ENCODE measurements at places on chromosomes 5 and 9.

GRCh38 chr5:95761771-95762651 is 30.9 kb downstream of the RHOBTB3 start:
- no peak for DNase-seq

- DNase-seq: no peak
Measured at GRCh38 chr9:112249277-112249676, 74.2 kb upstream of the SUSD1 start.

DNA sequence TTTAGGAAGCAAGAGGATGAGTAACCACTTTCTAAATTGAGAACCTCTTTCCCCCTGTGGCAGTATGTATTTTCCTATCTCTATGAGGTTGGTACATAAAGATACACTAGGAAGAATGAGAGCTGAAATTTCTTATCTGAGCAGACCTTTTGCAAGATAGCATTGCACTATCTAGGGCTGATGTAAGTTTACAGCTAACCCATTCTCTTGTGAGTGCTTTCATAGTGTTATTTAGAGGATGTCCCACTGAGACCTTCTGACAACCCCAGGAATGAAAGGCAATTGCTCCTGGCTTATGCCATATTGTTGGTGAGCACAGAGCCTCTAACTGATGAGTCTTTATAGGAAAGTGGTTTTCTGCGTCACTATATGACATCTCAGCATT is 1209.3 kb upstream of the CDH6 start:
- no peak for DNase-seq

DNA sequence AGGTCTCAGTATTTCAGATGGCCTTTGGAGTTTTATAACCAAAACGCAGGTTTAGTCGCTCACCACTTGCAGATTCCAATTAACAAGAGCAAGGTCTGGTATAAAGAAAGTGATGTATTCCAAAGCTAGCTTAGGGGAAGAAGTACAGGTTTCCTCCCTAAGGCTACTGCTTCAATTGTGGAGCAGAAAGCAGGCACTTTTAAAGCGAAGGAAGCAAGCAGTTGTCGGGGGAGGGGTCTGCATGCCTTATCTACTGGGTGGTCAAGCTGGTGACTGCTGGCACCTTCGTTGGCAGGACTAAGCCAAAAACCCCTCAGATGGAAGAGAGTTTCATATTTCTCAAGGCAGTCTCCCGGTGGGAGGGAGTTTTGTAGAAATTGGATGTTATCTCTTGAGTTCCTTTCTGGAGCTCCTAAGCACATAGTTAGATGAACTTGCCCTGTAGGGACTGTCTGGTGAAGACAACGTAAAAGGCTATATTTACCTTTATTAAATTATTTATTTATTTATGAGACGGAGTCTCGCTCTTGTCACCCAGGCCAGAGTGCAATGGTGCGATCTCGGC is 1.6 kb upstream of the TMEM245 start:
- DNase-seq: no peak

DNA sequence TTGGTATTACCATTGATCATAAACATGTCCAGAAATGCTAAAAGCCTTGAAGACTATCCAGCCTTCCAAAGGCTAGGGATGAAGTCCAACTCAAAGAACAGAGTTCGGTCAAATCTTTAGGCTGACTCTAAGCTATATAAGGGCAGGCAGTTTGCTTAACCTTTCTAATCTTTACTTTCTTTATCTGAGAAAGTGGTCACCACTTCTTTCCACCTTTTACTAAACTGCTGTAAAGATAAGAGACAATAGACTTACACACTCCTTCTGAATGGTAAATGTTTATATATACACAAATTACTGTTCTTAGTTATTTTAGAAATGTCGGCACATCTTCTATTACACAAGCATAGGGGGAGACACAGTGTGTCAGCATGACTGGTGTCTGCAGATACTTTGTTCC is 100.4 kb downstream of the NREP start:
- no peak for DNase-seq

- DNase-seq: no peak
Measured at GRCh38 chr9:33307067-33307466, 16.8 kb downstream of the NFX1 start.

DNA sequence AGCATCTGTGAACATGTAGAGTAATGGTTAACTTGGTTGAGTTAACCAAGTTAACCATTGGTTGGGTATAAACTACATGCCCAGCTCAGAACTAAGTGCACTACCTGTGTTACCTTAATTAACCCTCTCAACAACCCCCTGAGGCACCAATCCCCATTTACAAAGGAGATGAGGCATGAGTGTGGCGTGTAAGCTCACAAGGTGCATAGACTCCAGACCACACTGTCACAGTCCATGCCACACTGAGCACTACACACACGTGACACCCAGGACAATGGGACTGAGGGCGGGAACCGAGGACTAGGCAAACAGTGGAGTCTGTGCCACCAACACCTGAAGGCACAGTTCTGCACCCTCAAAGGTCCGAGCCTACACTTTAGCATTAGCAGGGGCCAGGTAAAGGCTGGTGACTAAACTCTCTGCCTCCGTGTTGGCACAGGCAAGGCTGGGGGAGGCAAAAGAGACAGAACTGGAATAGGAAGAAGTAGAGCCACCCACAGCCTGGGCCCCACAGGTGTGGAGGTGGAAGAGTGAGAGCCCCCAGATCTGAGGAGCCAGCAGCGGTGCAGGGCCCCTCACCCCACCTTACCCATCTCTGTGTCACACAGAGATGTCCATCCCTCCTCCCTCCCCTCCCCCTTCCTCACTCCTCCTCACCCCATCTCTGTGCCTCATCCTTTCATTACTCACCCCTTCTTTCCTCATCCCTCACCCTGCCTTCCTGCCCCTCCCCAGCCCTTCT is 2.2 kb upstream of the DNAJB5 start:
- no peak for DNase-seq

DNA sequence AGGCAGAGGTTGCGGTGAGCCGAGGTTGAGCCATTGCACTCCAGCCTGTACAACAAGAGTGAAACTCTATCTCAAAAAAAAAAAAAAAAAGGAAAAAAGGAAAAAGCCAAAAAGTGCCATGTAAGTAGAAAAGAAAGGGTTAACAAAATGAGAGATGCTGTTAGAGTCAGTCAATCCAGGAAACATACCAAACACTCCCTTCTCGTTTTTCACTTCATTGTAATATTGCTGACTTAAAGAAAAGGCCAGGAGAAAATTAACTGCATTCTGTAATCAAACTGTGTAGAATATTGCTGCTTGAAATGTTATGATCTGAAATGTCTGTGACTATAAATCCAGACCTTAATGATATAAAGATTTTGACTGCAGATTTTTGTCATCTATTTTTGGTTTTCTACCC is 379.1 kb downstream of the ENC1 start:
- DNase-seq: no peak

GRCh38 chr5:58759745-58760144 is 176.9 kb downstream of the RAB3C start:
- DNase-seq: peak; percentile 27

DNA sequence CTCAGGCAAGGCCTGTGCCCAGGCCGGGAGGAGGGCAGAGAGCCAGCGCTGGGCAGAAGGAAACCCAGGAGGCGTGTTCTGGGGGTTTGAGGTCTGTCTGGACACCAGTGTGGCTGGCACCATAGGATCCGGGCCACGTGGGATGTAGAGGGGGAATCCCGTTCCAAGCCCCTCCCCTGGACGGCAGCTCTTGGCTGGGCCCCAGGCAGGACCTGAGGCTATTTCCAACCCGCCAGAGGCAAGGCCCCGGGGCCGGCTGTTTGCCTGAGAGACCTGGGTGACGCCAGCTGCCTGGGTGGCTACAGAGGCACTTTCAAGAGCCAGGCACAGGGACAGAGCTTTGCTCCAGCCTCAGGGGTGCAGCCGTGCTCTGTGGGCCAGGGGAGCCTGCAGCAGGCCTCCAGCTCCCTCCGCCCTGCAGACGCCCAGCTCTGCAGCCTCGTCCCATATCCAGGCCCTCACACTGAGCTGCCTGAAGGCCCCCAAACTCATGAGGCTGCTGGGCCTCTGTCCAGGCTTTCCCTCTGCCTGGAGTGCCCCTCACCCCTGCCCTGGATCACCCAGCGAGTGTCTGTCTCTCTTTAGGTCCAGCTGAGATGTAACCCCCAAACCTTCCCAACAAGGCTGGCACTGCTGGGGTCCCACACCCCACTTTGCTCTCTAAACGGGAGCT is 56.6 kb upstream of the EGFL7 start:
- DNase-seq: no peak

- DNase-seq: no peak
Measured at GRCh38 chr5:67809589-67809988, 406.0 kb upstream of the PIK3R1 start.

GRCh38 chr9:95450171-95451064 is 66.4 kb downstream of the PTCH1 start:
- DNase-seq: no peak

DNA sequence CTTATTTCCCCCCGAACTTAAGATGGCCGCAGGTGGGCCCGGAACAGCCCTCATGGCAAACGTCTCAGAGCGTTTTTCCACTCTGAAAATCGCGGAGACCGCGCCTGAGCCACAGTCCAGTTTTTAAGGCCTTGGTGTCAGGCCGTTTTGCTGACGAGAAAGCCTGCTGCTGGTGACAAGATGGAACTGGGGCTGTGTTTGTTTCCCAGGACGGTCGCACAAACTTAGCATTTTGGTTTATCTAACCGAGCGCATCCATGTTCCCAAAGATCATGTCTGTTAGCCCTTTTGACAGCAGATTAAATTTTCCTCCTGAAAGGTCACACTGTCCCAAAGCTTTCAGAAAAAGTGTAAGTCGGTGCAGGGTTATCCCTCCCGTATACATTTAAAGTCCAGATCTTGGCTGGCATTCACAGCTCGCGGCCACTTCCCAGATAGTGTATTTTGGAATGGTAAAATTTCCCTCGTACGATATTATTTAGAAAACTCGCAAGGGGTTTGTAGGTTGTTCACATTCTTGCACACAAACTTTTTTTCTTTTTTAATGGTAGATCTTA is 812 bp downstream of the SREK1 start:
- peak; percentile 54 for DNase-seq

GRCh38 chr5:122915717-122916461 is 70.5 kb downstream of the SNX24 start:
- DNase-seq: no peak

GRCh38 chr5:61933787-61934626 is 372.0 kb upstream of the KIF2A start:
- DNase-seq: peak; percentile 83

GRCh38 chr5:135501965-135502364 is 33.8 kb downstream of the NEUROG1 start:
- DNase-seq: no peak

- no peak for DNase-seq
Measured at GRCh38 chr9:16447946-16448345, 422.5 kb downstream of the BNC2 start.

GRCh38 chr5:38739011-38739704 is 106.7 kb upstream of the OSMR start:
- no peak for DNase-seq

DNA sequence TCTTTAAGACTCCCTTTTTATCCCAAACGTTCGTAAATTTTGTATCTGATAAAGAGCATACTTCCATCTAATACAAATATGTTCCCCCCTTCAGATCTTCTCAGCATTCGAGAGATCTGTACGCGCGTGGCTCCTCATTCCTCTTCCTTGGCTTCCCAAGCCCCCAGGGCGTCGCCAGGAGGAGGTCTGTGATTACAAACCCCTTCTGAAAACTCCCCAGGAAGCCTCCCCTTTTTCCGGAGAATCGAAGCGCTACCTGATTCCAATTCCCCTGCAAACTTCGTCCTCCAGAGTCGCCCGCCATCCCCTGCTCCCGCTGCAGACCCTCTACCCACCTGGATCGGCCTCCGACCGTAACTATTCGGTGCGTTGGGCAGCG is 19.9 kb downstream of the CDKN2A start:
- peak; percentile 31 for DNase-seq

GRCh38 chr5:124279146-124279876 is 467.1 kb downstream of the ZNF608 start:
- DNase-seq: no peak

DNA sequence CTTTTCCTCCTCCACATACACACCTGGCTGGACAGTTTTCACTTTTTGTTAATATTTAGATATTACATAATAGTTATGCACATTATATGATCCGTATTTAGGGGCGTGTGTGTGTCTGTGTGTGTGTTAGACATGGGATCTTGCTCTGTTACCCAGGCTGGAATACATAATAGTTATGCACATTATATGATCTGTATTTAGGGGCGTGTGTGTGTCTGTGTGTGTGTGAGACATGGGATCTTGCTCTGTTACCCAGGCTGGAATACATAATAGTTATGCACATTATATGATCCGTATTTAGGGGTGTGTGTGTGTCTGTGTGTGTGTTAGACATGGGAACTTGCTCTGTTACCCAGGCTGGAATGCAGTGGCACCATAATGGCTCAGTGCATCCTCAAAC is 199.0 kb upstream of the OTULINL start:
- DNase-seq: no peak

DNA sequence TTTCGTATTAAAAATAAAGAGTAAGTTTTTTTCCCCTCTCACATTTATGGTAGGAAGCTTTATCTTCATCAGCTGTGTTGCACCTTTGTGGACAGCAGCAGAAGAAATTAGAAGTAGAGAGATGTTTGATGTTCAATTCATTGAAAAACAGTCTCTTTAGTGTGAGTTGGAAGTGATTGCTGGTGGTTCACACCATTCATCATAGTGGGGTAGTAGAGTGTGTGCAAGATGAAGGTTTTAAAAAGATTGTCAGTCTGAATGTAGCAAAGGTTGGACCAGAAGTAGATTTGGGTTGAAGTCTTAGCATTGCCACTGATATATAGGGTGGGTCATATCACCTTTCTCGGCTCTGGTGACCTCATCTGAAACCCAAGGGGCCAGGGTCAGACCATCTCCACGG is 10.4 kb downstream of the ARHGEF28 start:
- no peak for DNase-seq

- DNase-seq: no peak
Measured at GRCh38 chr5:81986126-81986525, 14.3 kb downstream of the ATG10 start.

DNA sequence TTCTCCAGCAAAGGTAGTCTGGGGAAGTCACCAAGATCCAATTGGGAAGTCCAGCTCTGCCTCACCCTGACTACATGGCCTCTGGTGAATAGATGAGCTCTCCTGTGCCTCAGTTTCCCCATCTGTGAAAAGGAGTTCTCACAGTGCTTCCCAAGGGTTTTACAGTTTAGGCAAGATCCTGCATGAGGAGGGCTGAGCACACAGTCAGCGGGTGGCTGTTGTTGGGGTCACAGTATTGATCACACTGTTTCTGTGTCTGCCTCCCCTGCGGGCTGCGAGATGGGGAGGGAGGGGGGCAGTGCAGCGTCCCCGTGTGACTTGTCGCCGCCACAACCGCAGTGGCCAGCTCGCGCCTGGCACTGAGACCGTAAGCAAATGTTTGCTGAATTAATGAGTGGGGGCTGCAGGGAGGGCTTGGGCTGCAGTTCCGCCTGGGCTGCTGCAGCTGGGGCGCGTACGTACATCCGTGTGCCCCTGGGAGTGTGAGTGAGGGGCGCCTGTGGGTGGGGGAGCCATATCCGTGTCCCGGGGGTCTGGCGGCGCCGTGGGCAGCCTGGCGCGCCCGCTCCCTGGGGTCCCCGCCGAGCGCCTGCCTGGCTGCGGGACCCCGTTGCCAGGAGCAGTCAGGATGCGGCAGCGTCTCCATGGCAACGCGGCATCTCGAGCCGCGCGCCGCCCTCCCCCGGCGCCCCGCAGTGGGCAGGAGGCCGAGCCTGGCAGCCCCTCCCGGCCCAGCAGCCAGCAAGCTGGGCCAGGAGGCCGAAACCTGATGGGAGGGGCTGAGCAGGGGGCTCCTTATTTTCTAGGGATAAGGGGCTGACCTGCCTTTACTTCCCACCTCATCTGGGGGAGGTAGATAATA is 31.4 kb upstream of the PSD2 start:
- DNase-seq: no peak

Data from NCI-H1694 (cell line).